Right lobe of liver (tissue), 6 donors: ENCODE measurements at places on chromosomes 1 and 21.

GRCh38 chr21:39675993-39676661 is 63.4 kb downstream of the B3GALT5 start:
- no peak for DNase-seq

DNA sequence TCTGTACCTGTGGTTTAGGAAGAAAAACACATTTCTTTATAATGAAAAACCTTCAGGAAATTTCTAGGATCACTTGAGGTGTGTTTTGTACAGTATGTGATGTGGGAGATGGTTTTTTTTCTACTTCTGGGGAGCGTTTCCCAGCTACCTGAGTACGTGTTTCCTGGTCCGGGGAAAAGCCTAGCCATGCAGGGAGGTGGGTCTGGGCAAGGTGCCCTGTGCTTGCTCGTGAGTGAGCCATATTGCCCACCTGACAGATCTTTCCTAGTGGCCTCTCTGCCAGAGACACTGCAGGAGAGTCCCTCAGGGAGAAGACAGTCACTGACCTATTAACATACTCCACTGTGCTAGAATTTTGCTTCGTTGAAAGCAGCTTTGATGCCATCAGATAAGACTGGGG is 41.3 kb downstream of the TRPM2 start:
- DNase-seq: no peak

GRCh38 chr1:15360700-15361099 is 49.0 kb upstream of the EFHD2 start:
- no peak for DNase-seq

- peak; percentile 20 for DNase-seq
Observed at GRCh38 chr1:201038186-201038876, 14.8 kb upstream of the KIF21B start.

- DNase-seq: peak; percentile 39
Observed at GRCh38 chr21:45388011-45388521, 16.9 kb upstream of the COL18A1 start.

DNA sequence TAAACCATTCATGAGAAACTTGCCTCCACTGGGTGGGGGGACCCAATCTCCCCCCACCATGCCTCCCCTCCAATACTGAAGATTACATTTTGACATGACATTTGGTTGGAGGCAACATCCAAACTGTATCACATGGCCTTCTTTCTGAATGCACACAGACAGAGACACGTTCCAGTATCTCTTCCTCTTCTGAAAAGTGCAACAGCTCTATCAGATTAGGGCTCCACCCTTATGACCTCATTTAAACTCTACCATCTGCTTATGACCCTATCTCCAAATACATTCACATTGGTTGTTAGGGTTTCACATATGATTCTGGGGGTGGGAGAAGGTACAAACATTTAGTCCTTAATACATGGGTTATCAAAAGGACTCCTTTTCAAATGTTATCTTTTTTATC is 481.8 kb upstream of the NFIA start:
- DNase-seq: no peak

- DNase-seq: no peak
Observed at GRCh38 chr1:229190057-229190575, 80.8 kb upstream of the RAB4A start.

DNA sequence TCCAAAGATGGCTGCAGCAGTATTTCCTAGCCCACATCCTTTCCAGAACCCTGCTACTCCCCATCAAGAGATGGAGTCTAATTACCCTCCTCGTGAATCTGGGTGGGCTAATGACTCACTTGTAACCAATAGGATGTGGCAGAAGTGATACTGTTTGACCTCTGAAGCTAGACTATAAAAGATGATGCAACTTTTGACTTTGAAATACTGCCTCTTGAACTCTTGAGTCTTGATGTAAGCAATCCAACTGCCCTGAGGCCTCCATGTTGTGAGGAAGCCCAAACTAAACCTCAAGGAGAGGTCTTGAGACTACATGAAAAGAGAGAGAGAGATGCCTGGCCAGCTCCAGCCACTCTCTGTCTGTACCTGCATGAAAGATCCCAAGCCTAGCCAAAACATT is 29.5 kb downstream of the LMO4 start:
- DNase-seq: no peak

GRCh38 chr21:33434770-33435360 is 31.7 kb downstream of the IFNGR2 start:
- DNase-seq: no peak

DNA sequence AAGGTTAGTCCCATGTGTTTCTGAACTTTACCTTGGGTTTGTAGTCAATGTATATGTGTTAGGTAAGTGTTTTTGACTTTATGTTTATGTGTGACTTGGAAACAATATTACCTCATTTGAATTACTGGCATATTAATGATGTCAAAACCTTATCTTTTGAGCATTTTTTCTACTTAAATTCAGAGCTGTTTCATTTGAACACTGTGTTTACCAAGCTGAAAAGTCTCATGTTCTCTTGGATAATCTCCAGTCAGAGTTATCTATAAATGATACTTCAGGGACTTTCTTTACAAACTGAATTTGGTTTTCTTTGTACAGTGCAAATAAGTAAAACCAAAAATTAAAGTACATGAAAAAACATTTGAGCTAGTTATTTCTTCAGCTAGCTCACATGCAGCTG is 30.0 kb downstream of the ADAMTS1 start:
- no peak for DNase-seq

GRCh38 chr21:36035381-36035791 is 24.9 kb downstream of the SETD4 start:
- no peak for DNase-seq
